ENCODE measurements at places on chromosomes 6 and 20.

- no peak for DNase-seq
Measured at GRCh38 chr20:4918473-4918872, 82.8 kb downstream of the SLC23A2 start.

DNA sequence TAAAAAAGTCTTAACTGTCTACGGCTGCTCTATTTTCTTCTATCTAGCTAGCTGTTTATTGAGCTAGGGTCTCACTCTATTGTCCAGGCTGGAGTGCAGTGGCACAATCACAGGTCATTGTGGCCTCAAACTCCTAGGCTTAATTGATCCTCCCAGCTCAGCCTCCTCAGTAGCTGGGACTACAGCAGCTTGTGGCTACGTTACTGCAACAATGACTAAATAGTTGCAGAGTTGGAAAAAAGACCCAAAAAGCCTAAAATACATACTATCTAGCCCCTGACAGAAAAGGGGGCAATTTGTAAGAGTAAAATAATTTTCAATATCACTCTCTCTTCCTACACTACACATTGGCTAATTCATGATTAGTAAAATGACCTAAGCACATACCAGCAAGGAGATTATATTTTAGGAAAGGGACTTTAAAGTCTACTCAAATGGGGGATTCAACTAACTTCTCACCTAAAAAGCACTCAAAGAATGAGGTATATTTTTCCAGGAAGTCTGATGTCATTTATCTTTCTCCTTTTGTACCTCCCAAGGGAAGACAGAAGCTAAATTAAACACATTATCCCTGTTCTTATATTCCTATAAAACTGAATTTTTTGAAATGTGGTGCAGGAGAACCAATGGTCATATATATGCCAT is 82.8 kb downstream of the ZMYND8 start:
- DNase-seq = no peak

- peak; percentile 24 for DNase-seq
Measured at GRCh38 chr6:142300758-142301650, 803 bp upstream of the ADGRG6 start.

- DNase-seq = no peak
Measured at GRCh38 chr20:62439218-62439617, 11.9 kb upstream of the RBBP8NL start.

- DNase-seq = no peak
Measured at GRCh38 chr20:10242166-10242565, 23.5 kb downstream of the SNAP25 start.

GRCh38 chr6:101847690-101848089 is 454.2 kb downstream of the GRIK2 start:
- DNase-seq = no peak

- DNase-seq = no peak
Measured at GRCh38 chr20:49123982-49124381, 64.2 kb downstream of the STAU1 start.

DNA sequence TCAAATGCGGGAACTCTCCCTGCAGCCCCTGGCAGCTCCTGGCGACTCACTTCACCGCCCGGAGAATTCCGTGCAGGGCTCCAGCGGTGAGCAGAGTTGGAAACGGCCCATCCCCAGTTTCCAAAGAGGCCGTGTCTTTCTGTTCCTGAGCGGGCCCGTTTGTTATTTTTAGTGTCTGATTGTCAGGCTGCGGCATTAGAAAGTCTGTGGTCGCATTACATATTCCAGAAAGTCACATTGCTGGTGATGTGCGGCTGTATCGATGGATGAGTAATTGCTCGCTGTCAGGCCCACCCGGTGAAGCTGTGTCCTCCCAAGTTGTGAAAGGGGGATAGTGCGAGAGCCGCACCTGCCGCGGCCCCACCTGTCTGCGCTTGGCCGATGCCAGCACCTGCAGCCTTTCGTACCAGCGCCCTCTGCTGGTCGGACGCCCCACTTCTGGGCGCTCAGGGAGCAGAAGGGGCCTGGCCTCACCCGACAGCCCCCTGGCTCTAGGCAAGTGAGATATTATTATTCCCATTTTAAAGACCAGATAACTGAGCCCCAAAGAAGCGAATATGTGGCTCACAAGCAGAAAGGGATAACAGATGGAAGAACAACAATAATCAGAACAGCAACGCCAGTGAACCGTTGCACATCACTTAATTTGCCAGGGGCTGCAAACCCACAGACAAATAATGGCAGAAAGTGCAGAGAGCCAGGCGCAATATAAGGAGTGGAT is 244.9 kb downstream of the TSHZ2 start:
- peak; percentile 90 for DNase-seq

- DNase-seq = no peak
Measured at GRCh38 chr6:1131285-1132079, 180.4 kb upstream of the FOXQ1 start.

GRCh38 chr6:25359891-25360290 is 80.7 kb downstream of the CARMIL1 start:
- DNase-seq = no peak

GRCh38 chr6:71333050-71333449 is 44.4 kb downstream of the OGFRL1 start:
- no peak for DNase-seq

DNA sequence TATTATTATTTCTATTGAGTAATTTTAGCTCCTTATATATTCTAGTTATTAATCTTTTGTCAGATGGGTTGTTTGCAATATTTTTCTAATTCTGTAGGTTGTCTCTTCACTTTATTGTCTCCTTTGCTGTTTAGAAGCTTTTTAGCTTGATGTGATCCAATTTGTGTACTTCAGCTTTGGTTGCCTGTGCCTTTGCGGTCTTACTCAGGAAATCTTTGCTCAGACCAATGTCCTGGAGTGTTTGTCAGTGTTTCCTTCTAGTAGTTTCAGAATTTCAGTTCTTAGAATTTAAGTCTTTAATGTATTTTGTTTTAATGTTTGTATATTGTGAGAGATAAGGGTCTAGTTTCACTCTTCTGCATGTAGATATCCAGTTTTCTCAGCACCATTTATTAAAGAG is 916.0 kb upstream of the EYS start:
- no peak for DNase-seq

GRCh38 chr6:72464246-72464645 is 157.6 kb upstream of the KCNQ5 start:
- no peak for DNase-seq

GRCh38 chr6:160128879-160129516 is 7.4 kb downstream of the SLC22A1 start:
- no peak for DNase-seq
